ENCODE measurements at places on chromosomes 7 and 10.

GRCh38 chr7:155471718-155472117 is 13.8 kb downstream of the EN2 start:
- DNase-seq, result no peak

DNA sequence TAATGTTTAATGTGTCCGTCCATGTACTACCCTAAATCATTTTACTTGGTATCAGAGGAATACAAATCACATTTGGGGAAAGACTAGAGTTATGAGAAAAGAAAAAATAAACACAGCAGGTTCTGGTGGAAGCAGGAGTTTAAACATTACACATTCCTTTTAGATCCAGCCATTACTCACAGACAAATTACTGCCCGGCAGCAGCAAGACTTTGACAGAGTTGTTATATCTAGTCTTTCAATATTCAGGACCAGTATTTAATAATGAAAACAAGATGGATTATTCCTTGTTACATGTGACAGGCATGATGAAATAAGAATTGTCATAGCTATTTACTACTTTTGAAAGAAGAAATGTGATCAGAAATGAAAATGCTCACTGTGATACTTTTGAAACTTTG is 131.8 kb upstream of the GNAI1 start:
- no peak for DNase-seq

- no peak for DNase-seq
Measured at GRCh38 chr10:102752266-102752930, 8.7 kb downstream of the WBP1L start.

DNA sequence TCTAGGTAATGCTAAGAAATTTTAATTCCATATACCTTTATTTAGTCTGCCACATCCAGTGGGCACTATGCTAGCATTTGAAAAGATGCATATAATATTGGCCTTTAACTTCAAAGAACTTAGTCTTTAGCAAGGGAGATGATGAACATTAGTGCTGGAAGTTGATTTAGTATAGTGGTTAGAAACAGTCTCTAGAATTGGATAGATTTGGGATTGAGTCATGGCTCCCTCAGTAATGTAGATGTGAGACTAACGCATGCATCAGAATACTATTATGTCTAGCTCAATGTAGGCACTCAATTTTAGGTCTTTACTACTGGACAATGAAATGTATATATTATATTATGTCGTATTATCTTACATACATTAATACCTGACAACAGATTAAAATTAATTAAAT is 5.8 kb downstream of the DKK1 start:
- no peak for DNase-seq

- DNase-seq, result no peak
Measured at GRCh38 chr7:13751766-13752165, 237.7 kb downstream of the ETV1 start.

DNA sequence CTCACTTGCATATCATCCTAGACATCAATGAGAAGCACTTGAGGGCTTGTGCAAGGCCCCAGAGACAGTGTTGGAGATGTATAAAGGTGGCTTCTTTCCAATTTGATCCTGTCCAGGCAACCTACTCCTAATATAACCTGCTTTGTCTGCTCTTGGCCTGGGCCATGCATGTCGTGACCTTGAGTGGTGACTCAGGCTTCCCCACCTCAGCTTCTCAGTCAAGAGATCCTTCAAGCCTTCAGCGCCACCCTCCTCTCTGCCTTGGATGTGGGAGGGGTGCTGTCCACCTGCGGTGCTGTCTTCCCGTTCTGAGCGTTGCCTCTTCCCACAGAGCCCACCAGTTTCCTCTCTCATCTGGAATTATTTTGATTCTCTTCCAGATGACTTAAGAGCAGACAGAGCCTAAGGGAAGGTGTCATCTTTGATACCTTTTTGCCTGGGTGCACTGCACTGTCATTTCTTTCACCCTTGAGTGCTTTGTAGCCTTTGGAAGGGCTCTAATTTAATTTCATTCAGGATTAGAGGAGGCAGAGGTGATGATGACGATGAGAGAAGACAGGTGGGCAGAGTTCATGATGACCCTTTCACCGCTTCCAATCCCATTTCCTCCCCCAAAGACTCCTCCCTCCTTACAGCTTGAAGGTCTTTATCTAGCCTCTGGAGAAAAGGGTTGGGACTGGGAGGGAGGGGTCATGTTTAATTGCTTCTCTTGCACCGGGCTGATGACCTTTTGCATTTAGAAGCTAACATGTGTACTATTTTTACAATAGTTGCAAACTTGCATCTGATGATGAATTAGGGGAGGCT is 6.9 kb downstream of the LSMEM1 start:
- no peak for DNase-seq

DNA sequence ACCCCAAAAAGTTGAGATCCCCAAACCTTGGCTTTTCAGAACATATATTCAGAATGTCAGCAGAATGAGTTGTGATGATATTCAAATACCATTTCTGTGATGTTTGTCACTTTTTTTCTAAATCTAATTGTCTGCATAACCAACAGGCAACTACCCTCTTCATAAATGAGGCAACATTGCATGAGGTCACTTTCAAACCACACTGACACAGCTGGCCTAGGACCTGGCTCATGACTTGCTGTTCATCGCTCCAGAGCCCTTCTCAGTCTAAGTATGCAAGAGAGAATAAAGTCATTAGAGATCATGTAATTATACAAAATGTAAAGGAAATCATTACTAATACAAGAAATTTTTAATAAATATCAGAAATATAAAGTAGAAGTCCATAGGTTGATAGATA is 681.9 kb downstream of the GRM8 start:
- no peak for DNase-seq

DNA sequence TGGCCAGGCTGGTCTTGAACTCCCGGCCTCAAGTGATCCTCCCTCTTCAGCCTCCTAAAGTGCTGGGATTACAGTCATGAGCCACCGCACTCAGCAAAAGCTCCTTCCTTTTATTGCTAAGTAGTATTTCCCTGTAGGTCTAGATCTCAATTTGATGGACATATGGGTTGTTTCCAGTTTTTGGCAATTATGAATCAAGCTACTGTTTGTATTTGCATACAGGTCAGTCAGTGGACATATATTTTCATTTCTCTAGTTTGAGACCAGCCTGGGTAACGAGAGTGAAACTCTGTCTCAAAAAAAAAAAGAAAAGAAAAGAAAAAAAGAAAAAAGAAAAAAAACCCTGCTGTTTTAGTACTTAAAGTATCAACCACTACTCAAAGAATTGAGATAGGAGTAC is 6.4 kb upstream of the PRKRIP1 start:
- DNase-seq, result no peak

GRCh38 chr7:79091661-79092060 is 361.8 kb downstream of the MAGI2 start:
- DNase-seq, result no peak

- no peak for DNase-seq
Measured at GRCh38 chr7:134779741-134780065, 269 bp downstream of the CALD1 start.

DNA sequence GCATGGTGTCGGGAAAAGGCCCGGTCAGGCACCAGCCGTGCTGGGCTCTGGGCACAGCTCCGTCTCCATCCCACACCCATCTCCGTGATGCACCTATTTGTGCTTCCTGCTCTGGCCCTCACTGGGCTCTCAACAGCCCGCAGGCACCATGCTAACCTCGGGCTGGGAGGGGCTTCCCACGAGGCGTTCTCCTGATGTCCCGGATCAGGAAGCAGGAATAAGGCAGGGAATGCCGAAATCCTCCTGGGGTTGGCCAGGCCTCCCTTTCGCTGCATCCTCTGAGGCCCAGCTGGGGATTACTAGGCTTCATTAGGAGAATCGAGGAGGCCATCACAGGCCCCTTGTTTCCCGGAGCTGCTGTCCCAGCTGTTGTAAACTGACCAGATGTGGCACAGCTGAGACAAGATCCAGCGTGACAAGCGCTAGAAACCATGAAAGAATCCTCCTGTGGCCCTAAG is 72.0 kb downstream of the FAM53B start:
- DNase-seq, result no peak

DNA sequence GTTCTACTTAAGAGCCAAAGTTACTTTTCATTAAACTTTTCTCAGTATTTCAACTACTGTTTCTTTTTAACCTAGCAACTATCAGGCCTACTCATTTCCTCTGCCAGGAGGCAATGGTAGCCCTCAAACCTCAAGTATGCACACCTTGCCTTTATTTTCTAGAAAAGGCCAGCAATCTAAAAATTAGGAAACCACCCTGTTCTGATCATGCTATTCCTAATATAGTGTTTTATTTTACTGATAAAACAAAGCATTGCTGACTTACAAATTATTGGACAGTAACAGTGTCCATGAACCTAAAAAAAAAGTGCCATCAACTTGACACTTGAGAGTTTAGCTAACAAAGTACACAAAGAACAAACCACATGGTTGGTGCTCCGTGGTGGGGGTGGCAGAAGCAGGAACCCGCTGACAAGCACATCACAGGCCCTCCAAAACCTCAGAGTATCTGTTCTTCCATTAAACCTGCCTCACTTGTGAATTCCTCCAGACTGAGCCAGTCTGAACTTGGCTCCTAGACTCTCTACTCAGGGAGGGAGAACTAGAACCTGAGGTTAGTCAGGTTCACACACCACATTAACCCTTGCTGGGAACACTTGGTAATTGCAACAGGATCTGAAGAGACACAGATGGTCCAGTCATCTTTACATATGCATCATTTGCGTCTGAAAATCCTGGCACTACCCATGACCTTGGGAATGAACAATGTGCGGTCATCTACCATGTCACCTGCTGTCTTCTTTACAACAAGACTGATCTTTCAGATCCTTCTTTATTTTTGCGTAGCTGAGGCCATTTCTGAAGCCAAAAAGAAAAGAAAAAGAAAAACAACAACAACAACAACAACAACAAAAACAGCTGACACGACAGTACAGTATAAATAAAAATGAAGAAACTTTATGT is 31.9 kb downstream of the PIP4K2A start:
- DNase-seq, result no peak

DNA sequence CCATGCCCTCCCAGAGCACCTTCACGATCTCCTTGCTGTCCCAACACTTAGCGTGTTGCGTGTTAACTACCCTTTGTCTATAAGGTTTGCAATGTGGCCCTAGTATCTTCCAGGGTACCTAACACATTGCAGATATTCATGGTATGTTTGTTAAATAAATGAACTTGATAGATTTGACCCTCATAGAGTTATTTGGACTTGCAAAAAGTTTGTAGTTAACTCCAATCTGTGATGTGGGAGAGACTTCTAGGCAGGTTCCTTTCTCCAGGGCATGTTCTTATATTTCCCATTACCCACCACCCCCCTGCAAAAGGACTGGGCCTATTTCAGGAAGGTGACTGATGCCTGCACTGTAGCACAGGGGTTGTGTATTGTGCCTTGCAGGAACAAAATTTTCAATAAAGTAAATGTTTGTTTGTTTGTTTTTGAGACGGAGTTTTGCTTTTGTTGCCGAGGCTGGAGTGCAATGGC is 612 bp downstream of the HILPDA start:
- no peak for DNase-seq

GRCh38 chr10:120514035-120514620 is 57.1 kb downstream of the PLPP4 start:
- no peak for DNase-seq

GRCh38 chr7:13231216-13231615 is 543.8 kb downstream of the ARL4A start:
- DNase-seq, result no peak

DNA sequence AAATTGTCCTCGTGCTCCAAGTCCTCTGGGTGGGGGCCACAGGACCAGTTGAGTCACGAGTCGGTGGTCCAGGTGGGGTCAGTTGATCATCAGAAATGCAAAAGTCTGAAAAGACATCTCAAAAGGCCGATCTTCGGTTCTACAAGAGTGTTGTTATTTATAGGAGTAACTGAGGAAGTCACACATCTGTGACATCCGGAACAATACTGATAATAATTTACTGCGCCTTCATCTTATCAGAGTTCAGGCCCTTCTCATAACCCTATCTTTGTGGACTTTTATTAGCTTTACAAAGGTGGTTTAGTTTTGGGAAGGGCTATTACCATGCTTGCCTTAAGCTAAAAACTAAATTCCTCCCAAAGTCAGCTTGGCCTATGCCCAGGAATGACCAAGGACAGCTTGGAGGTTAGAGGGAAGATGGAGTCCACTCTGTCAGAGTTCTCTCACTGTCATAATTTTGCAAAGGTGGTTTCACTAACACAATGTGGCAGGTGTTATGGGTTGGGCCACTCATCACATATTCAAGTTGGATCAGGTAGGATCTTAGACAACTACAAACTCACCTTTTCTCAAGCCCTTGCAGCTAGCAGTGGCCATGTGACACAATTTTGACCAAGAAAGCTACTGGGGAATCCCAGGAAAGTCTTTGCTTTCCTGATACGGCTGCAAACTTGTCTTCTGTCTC is 54.7 kb upstream of the CHST3 start:
- DNase-seq, result no peak

DNA sequence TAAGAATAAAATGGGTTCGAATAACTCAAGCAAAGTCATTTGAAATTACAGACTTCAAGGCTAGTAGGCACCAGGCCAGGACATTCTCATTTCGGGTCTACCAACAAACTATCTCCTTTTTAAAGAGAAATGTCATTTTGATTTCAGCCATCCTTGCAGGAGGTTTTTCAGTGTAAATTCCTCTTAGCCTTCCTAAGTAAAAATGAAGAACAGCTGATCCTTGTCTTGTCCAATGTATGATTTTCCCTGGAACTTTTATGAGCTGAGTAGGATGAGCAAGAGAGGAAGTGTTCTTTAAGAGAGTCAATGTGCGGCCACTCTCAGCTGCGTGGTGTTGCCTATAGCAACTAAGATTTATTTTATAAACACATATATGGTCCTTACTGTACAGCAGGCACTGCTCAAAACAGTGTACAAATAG is 110.1 kb downstream of the PLCE1 start:
- no peak for DNase-seq

DNA sequence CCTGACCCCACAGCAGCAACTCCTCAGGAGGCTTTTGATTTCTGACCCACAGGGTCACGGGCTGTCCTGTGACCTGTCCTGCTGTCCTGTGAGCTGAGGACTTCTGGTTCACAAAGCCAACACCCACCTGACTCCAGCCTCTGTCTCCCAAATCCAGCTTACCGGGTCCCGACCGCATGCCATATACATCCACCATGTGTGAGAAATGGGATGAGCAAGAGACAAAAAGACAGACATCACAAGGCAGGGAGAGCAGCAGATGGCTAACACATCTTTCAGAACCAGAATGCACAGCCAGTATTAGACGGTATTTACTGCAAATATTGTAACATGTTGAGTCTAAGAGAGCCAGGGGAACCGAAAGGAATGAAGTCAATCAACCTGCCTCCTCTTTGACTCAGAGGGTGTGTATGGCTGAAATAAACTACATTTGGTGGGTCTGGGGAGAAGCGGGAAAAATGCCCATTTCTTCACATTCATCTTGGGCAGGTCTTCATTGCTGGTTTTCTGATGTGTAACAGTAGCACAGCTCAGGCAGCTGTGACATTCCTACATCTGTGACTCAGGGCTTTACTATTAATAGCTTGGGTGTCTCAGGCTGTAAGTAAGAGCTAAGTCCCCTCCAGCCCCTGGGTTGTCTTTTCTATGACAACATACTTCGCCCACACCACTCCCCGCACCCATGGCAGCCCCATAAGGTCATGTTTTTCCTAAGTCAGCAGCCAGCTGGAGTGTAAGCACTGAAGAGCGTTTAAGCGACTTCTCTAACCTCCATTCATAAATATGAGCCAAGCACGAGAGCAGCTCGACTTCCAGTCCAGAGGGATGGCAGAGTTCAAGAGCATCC is 25.0 kb downstream of the ABLIM1 start:
- DNase-seq, result no peak

- no peak for DNase-seq
Measured at GRCh38 chr10:71978476-71978875, 14.3 kb downstream of the CHST3 start.
